ENCODE measurements at places on chromosomes 1 and 21.
A peak's percentile ranks its signal among the peaks of the same experiment; 100 is the strongest.

- DNase-seq = no peak
These were observed 158.8 kb upstream of the SGIP1 start for GRCh38 chr1:66375125-66375524.

DNA sequence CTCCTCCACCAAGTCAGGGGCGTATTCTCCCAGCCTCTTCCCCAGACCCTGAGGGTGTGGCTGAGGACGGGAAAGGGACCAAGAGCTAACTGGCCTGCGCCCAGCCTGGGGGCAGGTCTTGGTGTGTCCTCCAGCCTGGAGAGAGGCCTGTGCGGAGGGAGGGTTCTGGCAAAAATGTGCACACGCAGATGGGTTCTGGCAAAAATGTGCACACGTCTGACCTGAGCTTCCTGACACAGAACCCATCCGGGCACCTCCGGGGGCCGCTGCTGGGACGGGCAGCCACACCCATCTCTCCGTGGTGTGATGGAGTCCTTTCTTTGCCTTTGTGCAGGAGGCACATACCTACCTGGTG lies 23.1 kb upstream of the PKP1 start:
- DNase-seq = no peak

- DNase-seq = no peak
These were observed 100.4 kb downstream of the KCNJ6 start for GRCh38 chr21:37815893-37816292.

GRCh38 chr1:93598861-93599439 lies 82.7 kb downstream of the BCAR3 start:
- no peak for DNase-seq

- DNase-seq = no peak
These were observed 47.0 kb downstream of the AGPAT3 start for GRCh38 chr21:43911935-43912487.

GRCh38 chr1:221777431-221778072 lies 35.7 kb upstream of the DUSP10 start:
- DNase-seq = no peak

DNA sequence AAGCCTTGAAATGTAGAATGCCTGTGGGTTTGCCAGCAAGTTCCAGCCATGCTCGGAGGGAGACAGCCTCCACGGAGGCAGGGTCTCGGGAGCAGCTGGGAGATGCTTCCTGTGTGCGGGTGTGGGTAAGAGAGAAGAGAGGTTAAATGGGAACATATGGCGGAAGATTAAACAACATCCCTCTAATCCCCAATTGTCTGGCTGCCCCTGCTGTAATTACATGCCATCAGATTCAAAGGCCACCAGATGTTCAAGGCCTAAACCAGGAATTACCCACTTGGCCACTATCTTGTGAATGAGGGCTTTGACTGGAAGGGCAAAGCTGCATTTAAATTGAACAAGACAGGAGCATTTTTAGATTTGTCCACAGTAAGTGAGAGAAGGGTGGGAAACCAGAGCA lies 81.4 kb upstream of the BACE2 start:
- DNase-seq = no peak

DNA sequence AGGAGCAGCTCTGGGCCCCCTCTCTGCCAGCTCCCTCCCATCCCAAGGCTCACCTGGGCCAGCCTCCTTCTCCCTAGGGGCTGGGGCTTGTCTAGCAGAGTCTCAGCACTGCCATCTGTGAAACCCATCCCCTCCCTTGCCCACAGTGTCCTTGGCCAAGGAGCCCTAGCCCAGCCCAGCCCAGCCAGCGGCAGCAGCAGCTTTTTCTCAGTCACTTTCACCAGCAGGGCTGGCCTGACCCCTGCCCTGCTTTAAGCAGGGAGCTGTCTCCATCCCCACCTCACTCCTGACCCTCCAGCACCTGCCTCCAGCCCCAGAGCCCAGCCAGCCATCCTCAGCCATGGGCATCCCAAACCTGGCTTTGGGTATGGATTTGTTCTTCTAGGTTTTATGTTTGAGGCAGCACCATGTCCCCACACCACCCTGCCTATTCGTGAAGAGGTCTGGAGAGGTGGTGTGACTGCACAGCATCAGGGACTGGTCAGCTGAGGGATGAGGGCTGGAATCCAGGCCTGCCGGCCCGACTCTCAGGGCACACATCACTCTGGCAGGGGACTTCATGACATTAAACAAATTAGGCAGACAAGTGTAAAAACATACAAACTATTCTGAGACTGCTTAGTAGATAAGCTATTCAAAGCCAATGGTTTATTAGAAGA lies 36.1 kb upstream of the ABCG1 start:
- DNase-seq = peak; percentile 30

- no peak for DNase-seq
These were observed 57.1 kb upstream of the PLPPR4 start for GRCh38 chr1:99207216-99207615.

DNA sequence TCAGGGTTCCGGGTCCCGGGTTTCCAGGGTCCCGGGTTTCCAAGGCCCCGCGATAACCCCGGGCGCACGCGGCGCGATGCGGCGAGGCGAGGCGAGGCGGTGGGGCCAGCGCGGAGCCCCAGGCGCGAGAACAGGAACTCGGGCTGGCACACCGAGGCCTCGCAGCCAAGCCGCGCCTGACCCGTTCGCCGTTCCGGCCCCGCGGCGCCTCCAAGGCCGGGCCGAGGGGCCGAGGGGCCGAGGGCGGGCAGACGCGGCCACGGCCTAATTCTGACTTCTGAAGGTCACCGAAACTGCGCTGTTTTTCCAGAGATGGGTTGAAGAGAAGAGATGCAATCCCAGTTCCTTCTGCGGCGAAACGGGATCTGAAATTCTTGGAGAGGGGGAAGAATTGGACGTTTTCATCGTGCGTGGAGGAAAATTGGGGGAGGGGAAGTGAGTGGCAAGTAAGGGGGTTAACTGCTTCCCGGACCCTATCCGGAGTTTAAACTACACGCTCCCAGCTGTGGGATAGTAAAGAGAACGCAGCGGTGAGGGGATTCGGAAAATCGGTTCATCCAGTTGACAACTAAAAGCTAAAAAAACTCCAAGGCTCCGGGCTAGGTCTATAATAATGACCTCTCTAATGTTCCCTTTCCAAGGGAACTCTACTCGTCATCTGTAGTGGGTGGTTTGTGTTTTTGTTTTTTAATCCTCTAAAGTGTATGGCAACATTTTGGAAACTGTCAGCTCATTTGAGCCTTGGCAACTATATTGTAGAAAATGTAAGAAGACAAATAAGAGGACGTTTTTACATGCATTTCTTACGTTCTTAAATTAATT lies 8.2 kb downstream of the TBX15 start:
- peak; percentile 61 for DNase-seq

- DNase-seq = peak; percentile 92
These were observed 77.8 kb downstream of the BACH1 start for GRCh38 chr21:29376556-29376955.

GRCh38 chr1:3656450-3657095 lies 4.3 kb downstream of the TP73 start:
- no peak for DNase-seq

DNA sequence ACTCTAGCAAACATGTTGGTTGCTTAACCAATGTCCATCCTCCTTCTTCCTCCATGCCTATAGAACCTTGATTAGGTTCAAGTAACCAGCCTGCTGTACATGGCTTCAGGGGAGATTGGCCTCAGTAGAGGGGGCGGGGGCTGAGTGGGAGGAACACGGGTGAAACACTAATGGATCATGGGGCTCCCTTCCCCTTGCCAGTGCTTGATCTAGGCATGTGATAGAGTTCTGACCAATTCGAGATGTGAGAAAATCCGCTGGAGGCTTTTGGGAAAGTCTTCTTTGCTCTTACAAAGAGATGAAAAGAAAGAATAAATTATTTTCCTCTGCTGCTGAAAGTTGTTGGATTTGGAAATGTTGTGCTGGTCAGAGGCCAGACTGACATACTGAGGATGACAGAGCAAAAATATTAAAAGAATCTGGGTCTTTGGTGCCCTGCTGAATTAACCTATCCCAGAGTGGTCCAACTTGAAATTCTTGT lies 5.2 kb upstream of the OTUD7B start:
- no peak for DNase-seq

- DNase-seq = no peak
These were observed 11.1 kb downstream of the EIF4G3 start for GRCh38 chr1:21165646-21166045.

- DNase-seq = no peak
These were observed 6.1 kb upstream of the C1orf53 start for GRCh38 chr1:197896301-197896700.

DNA sequence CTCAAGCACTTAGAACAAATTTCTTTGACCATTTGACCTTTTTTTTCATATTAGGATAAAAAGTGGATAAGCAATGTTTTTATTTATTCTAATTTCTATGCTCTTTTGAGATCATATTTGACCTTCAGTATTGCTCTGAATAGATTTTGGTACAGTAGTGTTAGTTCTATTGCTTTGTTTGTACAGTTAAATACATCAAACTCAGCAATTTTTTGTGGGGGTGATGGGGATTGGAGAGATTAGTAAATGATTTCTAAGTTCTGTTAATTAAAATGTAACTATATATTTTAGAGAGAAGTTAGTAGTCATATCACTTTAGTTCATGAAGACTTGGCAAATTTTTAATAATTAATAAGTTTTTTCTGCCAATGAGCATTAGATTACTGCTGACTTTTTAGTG lies 2.4 kb upstream of the GPR52 start:
- no peak for DNase-seq

DNA sequence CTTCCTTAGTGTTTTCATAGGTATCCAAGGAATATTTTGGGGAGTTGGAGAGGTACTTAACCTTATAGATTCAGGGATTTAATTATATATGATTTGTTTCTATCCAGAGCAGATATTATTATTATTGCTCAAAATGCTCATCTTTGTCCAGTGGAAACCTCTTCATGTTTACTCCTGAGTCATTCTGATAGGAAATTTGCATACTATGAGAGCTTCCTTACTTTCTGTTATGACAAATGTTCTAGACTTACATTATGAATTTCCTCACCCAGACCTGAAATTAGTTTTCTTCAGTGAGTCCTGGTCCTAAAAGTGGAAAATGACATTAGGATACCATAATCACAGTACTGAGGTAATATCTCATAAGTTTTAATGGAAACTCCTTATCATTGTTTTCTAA lies 57.5 kb upstream of the PLPPR5 start:
- no peak for DNase-seq

DNA sequence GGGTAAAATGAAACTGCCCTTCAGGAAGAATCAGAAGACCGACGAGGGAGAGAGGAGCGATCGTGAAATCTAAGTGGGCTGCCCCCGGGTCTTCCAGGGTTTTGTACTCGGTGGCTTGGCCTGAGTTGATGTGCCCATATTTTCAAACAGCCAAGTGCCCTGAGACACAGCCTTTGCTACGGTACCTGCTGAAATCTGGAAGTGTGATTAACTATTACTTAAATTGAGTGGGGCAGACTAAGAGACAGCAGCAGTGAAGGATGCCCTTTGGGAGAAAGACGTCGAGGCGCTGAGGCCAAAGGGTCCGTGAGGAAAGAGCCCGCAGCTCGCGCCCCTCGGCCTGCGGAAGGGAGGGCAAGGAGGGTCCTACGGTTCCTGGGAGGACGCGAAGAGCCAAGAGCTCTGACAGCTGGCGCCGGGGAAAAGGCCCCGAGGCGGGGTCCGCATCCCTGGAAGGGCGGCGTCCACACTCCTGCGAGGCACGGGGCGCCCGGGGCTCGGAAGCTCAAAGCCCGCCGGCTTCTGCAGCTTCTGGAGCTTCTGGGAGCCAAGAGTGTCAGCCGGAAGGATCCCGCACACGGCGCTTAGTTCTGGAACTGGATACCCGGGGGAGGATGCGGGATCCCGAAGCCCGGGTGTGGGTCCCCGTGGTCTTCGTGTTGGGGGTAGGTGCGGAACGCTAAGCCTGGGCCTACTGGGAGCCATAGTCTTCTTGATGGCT lies 15.4 kb upstream of the RNU1-4 start:
- peak; percentile 55 for DNase-seq

All from endodermal cell (in vitro differentiated cells).